ENCODE measurements at places on chromosomes 11 and 22.

DNA sequence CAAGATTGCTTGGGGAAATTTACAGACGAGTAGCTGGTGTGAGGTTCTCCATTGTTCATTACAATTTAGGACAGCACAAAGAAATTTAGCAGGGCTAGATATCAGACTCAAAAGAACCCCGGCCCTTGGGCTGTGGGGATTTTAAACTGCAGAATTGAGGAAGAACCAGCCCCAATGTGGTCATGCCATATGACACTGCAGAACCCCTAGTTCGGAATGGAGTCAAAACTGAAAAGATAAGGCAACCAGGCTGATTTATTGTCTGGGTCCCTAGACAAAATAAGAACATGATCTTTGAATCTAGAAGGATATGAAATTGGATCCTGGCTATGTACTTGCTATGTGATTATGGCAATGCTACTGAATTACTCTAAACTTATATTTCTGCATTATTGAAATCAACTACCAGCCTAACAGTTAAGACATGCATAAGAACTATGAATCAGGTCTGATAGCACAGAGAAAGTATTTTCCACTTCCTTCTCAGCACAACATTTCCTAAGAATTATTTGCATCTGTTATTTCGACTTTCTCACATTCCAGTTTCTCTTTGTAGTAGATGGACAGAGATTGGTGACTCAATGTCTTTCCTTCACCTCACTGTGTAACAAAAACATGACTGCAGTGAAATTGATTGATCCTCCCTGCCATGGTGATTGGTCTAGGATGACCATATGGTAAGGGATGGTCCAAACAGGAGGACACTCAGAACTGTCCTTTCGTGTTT lies 13.2 kb downstream of the MMP3 start:
- DNase-seq, result no peak

- DNase-seq, result no peak
Observed at GRCh38 chr11:93013646-93014045, 44.2 kb downstream of the MTNR1B start.

DNA sequence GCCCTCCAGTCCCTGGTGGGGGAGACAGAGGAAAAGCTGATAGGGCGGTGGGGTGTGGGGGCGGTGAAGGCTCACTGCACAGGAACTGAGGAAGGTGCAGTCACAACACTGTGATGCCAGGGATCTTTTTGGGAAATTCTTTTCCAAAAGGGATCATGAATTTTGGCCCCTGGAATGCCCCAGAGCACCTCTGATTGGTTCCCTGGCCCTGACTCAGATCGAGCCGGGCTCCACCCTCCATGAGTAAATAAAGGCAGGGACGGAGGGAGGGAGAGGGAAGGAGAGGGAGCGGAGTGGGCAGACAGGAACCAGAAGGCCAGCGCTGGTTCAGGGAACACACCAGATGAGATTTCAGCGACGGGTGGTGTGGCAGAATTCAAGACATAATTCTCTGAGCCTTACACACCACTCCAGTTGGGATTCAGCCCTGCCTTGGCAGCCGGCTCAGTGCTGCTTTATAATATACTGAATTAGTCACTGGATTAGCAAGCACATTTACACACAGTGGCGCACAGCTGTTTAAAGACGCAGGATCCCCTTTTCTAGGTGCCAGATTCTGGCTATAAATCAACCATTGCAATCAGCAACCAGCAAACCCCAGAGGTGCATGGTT lies 80.3 kb downstream of the ETS1 start:
- peak; percentile 79 for DNase-seq

- peak; percentile 65 for DNase-seq
Observed at GRCh38 chr11:13955971-13956421, 6.5 kb upstream of the SPON1 start.

DNA sequence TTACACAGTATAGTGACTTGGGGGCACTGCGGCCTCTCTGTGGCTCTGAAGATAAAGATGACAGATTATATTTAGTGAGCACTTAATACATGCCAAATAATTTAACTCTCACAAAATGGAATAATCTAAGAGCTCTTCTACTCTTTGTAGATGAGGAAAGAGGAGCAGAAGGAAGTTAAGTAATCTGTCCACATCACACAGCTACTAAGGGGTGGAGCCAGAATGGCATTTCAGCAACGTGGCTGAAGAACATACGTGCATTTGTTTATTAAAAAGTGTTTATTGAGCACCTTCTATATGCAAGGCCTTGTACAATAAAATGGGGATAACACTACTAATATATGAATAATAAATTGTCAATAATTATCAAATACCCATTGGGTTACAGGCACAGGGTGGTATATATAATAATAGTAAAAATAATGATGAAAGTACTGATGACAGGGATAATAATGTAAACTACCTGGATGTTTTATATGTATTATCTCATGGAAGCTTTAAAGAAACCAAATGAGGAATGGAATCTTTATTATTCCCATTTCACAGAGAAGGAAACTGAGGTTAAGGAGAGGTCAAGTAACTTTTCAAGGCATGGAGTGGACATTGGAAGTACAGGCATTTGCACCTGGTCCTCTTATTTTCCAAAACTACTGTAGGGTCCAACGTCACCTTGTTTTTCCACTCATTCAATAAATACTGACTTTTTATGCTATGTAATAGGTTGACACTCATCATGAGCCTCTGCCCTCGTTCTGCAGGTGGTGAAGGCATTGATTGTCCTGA lies 38.0 kb upstream of the IL17RA start:
- DNase-seq, result no peak

- DNase-seq, result no peak
Observed at GRCh38 chr11:66842501-66842895, 743 bp upstream of the RCE1 start.

DNA sequence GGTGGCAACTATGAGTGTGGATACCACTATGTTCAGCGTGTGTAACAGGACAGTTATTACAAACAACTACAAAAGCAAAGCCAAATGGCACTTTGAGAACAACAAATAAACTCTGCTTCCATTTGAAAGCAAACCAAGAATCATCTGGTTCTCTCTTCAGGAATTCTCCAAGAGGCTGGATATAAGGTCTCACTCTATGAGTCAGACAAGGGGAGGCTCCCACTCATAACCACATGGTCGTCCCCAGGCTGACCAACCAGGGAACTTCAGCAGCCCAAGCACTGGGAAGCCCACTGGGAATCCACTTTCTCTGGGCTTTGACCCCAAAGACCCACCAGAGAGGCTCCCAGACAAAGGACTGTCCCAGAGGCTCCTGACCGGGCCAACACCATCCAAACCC lies 35.3 kb downstream of the DGCR2 start:
- DNase-seq, result no peak

DNA sequence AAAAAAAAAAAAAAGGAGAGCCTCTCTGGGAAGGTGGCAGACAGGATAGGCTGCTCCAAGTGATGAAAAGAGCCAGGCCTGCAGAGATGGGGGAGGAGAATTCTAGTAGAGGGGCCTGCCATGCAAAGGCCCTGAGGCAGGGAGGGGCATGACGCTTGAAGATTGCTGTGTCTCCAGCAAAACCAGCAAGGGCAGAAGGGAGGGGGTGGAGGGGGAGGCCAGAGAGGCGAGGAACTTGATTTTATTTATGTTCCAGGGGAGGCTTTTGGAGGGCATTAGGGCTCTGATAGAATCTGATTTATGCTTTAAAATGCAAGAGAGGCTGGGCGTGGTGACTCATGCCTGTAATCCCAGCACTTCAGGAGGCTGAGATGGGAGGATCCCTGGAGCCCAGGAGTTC lies 16.7 kb upstream of the PACSIN2 start:
- DNase-seq, result no peak

DNA sequence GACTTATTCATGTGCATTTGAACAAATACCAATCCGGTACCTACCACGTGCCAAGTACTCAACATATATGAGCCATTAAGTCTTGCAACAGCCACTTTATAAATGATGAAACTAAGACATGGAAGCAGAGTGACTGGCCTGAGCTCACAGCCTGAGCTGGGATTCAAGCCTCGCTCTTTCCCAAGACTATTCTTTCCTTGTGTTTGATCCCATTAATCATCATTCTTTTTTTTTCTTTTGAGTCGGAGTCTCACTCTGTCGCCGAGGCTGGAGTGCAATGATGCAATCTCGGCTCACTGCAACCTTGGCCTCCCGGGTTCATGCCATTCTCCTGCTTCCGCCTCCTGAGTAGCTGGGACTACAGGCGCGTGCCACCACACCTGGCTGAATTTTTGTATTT lies 119.3 kb downstream of the ABTB2 start:
- DNase-seq, result no peak

DNA sequence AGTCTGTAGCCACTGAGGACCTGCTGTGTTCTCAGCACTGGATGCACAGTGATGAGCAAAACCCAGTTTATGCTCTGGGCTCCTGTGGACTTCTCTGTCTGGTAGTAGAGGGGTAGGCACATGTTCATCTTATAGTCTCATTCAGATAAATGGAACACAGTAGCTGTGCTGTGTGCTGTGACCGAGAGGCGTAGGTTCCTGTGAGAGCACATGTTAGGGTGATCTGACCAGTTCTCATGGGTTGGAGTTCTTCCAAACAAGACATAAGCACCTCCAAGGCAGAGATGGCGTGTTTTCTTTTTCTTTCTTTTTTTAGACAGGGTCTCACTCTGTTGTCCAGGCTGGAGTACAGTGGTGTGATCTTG lies 154.8 kb upstream of the RASSF10 start:
- DNase-seq, result no peak

DNA sequence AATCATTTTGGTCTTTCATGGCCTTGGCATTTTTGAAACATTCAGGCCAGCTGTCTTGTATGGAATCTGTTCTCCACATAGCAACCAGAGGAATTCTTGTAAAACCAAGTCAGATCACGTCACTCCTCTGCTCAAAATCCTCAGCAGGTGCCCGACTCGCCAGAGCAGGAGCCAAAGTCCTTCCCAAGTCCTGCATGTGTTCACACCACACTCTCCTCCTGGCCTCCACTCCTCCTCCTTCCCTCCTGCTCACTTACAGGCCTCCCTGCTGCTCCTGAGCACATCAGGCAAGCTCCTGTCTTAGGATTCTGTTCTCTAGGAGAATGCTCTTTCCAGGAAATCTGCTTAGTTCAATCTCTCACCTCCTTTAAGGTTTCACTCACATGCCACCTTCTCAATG lies 6.9 kb upstream of the PSMC3 start:
- DNase-seq, result no peak

- DNase-seq, result no peak
Observed at GRCh38 chr11:45083544-45084087, 62.8 kb upstream of the PRDM11 start.

- DNase-seq, result no peak
Observed at GRCh38 chr11:40376331-40376730, 1083.1 kb downstream of the LRRC4C start.

- no peak for DNase-seq
Observed at GRCh38 chr22:30214703-30215407, 31.7 kb downstream of the LIF start.

GRCh38 chr11:56705784-56706396 lies 7.0 kb downstream of the OR9G1 start:
- no peak for DNase-seq

GRCh38 chr11:890794-891540 lies 19.6 kb downstream of the CHID1 start:
- no peak for DNase-seq

GRCh38 chr22:24072361-24072760 lies 61.3 kb downstream of the CABIN1 start:
- DNase-seq, result no peak

GRCh38 chr11:61927501-61927900 lies 10.1 kb upstream of the RAB3IL1 start:
- no peak for DNase-seq

GRCh38 chr11:119157063-119157462 lies 8.2 kb downstream of the ABCG4 start:
- DNase-seq, result no peak

DNA sequence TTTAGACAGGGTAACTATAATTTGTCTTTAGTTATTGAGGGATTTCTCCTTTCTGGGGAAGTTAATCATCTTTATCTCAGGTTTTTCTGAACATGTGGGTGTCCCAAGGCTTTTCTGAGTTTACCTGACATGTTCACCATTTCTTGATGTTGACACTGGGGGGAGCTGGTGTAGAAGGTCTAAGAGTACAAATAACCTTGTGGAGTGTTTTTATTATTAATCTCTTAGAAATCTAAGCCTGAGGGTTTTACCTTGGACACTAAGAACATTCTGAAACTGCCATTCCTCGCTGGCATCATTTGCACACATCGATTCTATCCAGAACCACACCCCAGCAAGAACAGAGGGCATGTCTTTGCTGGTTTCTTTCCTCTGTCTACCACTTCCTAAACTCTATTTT lies 15.6 kb upstream of the C11orf91 start:
- no peak for DNase-seq

- no peak for DNase-seq
Observed at GRCh38 chr11:116862951-116863350, 25.5 kb upstream of the APOA1 start.

DNA sequence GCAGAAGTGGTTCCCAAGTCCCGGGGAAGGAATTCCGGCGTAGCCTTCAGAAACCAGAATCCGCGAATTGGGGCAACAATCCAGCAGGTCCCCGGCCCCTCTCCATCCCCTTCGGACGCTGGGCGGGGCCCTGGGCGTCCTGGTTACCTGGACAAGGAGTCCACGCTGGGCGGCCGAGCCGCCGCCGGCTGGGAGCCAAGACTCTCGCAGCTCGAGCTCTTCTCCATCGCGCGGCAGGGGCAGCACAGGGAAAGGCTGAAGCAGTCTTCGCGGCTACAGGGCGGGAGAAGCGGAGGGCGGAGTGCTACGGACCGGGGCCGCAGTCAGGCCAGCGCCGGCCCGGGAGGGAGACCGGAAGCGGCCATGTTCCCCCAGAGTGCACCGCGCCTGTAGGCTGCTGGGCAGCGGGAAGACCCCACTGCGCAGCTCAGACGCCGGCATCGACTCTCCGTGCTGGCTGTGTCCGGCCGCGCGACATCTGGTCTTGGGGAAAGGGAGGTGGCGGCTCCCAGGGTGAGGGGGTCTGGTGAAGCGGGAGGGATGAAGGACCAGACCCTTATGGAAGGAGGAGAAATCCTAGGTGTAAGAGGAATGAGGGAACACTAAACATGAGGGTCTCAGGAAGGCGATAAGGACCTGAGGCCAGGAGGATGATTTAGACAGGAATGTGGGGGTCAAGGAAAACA lies at the start of gene MTMR2:
Gene MTMR2 (minus strand): TSS at position 380 of the 686 bp plus-strand sequence. CDS start 153 bp downstream, at position 227.
- peak; percentile 58 for DNase-seq

GRCh38 chr11:2770761-2771301 lies 71.0 kb upstream of the KCNQ1OT1 start:
- no peak for DNase-seq
